ENCODE measurements at places on chromosomes 4 and X. TPM values are rescaled to one million over a fixed set of nuclear protein-coding genes. Genes with fewer than 3 reads are reported as not detected.

Gene RBMX
- total RNA-seq, result 215 TPM

GRCh38 chr4:6941796-6942195, 32.2 kb downstream of the TBC1D14 start:
- no peak for DNase-seq

DNA sequence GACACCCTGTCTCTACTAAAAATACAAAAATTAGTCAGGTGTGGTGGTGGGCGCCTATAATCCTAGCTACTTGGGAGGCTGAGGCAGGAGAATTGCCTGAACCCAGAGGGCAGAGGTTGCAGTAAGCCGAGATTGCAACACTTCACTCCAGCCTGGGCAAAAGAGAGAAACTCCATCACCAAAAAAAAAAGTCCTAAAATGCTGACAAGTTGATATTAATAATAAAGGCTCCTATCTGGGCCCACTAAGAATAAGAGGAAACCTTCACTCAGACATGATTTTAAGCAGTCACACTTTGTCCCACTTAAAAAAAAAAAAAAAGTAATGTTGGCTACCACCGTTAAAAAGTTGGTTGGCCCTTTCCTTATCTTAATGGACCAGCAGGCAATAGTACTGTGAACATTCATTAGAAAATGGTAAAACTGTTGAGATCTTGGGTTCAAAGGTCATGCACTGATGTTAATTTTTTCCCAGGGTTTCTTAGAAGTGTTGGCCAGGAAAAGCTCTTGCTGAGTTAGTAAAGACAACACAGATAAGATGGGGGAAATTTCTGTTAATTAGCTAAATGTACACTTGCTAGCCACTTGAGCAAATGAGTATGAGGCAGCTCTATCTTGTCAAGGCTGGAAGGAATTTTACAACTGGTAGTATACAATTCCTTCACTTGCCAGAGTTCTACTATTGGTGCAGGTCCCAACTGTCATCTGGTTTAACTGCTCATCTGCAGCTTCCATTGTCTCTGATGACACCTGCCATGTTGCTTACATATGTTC, 43.6 kb upstream of the BMP2K start:
- DNase-seq, result no peak

- no peak for DNase-seq
Measured at GRCh38 chrX:10190367-10190766, 33.6 kb downstream of the CLCN4 start.

DNA sequence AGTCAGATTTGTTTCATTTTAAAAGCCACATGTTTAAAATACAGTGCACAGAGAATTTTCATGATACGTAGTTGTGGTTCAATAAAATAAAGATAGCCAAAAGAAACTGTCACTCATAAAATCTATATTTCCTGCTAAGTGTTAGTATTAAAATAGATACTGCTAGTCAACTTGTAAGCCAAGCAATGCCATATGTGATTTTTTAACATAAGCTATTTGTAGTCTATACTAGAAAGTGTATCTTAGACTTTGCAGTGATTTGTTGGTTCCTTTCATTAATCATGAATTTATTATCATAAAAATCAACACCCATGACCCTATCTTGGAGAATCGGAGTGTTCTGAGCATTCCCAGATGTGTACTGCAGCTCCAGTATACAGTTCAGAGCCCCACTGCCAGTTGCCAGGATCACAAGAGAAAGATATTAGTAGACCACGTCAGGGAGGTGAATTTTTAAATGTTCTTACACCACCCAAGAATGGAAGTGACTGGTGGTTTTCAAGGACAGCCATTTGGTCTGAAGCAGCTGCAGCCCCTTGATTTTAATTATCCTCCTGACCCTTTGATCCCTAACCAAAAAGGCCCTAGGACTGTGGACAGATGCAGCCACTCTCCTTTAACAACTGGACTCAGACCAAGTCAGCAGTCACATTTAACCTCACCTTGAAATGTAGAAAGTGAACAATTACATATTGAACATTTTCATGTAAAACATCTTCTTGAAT, 163.1 kb downstream of the PALLD start:
- no peak for DNase-seq

DNA sequence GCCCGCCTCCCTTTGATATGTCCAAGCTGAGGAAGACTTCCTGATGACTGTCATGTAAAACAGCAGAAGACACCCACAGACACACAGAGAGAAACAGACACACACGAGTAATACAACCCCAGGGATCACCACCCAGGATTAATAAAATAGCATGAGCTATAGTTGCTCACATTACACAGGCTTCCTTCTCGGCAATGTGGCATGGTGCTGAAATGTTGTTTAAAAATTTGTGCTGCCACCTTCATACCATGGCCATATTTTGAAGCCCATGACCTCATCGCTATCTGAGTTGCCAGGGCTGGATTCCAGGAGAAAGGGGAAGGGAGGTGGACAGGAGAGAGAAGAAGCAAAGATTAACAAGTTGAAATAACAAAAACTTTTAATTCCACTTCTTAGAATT, 111.7 kb downstream of the SYNPO2 start:
- DNase-seq, result no peak

DNA sequence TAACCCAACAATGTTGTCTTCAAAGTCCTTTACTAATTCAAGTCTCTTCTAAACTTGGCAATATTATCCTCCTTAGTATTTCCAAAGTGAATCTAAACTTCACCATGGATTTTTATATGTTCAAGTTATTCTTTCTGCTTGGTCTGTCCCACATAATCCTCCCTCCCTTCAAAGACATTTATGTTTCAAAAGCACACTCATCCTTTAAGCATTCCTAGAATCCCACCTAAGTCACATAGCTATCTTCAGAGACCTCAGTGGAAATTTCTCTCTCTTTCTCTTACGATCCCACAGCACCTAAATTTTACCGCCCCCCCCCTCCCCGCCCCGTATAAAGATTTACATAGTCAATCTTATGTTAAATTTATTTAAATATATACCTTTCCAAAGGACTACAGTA, 314.9 kb upstream of the GRIA3 start:
- DNase-seq, result no peak

DNA sequence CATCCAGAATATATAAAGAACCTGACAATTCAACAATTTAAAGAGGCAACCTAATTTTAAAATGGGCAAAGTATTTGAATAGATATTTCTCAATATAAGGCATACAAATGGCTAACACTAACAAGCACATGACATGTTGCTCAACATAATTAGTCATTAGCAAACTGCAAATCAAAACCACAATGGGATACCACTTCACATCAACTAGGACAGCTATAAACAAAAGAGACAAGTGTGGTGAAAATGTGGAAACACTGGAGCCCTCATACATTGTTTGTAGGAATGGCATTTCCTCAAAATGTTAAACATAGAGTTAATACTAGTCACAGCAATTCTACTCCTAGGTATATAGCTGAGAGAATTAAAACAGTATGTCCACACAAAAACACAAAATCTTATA, 96.7 kb downstream of the CORIN start:
- no peak for DNase-seq

Gene GPAT3
- total RNA-seq, result 4.5 TPM

DNA sequence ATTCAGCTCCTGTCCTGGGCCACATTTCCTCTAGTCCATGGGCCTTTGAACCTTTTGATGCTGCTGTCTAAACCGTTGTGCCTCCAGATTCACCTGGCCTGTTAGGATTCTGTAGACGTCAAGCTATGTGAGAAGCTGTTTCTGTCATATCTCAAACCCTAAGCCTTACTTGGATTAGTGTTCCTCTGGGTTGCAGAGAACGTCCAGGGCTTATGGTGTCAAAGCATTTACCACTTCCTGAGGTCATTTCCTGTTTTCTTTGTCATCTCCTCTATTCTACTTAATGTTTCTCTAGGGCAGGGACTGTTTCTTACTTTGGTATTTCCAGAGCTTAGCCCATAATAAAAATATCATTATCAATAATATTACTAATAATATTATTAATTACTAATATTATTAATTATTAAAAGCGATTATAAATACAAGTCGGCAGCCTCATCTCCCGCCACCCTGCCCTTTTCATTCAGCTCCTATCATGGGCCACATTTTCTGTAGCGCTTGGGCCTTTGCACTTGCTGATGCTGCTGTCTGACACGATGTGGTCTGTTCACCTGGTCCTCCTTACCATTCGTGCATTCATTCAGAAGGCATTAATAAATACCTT, 19.1 kb downstream of the PRIMPOL start:
- no peak for DNase-seq

GRCh38 chrX:16603822-16604221, 46.1 kb upstream of the S100G start:
- no peak for DNase-seq

Gene CT47B1
- total RNA-seq, result not detected

GRCh38 chrX:14501327-14501726, 28.0 kb upstream of the GLRA2 start:
- DNase-seq, result no peak

Gene XK
- 3.1 TPM for total RNA-seq
